ENCODE measurements at places on chromosomes 3 and 15.

GRCh38 chr3:45664578-45664977 is 24.6 kb upstream of the SACM1L start:
- no peak overlapping the region for H3K27ac ChIP-seq
- no peaks in the 10 kb centered on the region for H3K27me3 ChIP-seq
- peaks cover 39% of the 10 kb centered on the region for H3K4me1 ChIP-seq
- no peaks in the 10 kb centered on the region for H3K36me3 ChIP-seq
- H3K4me3 ChIP-seq: peak overlapping the region; percentile 10

GRCh38 chr3:58356054-58356453 is 23.4 kb downstream of the PXK start:
- H3K4me1 ChIP-seq: no peaks in the 10 kb centered on the region
- no peak overlapping the region for H3K4me3 ChIP-seq
- no peak overlapping the region for H3K27ac ChIP-seq
- H3K27me3 ChIP-seq: no peaks in the 10 kb centered on the region
- no peaks in the 10 kb centered on the region for H3K36me3 ChIP-seq
- no peak for DNase-seq

- no peaks in the 10 kb centered on the region for H3K27me3 ChIP-seq
- no peak for DNase-seq
Measured at GRCh38 chr3:32641356-32641755, 43.6 kb upstream of the CNOT10 start.

DNA sequence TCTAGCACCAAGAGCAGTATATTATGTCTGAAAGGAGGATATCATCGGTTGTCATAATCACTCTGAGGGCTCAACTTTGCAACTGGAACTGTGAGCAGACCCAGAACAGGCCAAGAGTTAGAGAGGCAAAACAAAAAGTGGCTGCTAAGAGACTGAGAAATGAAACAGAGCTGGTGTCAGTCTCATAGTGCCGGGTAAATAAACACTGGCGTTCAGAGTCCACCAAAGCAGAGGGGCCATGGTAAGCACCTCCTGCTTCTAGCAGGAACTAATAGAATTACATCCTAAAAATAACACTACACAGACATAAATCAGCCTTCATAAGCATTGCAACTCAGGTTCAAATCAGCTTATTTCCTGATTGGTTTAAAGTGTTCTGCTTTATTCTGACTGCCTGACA is 10.3 kb upstream of the IL12A start:
- no peak for DNase-seq
- no peaks in the 10 kb centered on the region for H3K27me3 ChIP-seq
- H3K4me1 ChIP-seq: no peaks in the 10 kb centered on the region
- H3K36me3 ChIP-seq: no peaks in the 10 kb centered on the region

- DNase-seq: no peak
- H3K27ac ChIP-seq: no peak overlapping the region
- no peaks in the 10 kb centered on the region for H3K4me1 ChIP-seq
- no peak overlapping the region for H3K4me3 ChIP-seq
- no peaks in the 10 kb centered on the region for H3K27me3 ChIP-seq
- no peaks in the 10 kb centered on the region for H3K36me3 ChIP-seq
Measured at GRCh38 chr15:73518180-73518862, 75.4 kb downstream of the REC114 start.

- no peaks in the 10 kb centered on the region for H3K27me3 ChIP-seq
- H3K4me3 ChIP-seq: no peak overlapping the region
Measured at GRCh38 chr3:154334973-154335420, 10.7 kb upstream of the DHX36 start.

DNA sequence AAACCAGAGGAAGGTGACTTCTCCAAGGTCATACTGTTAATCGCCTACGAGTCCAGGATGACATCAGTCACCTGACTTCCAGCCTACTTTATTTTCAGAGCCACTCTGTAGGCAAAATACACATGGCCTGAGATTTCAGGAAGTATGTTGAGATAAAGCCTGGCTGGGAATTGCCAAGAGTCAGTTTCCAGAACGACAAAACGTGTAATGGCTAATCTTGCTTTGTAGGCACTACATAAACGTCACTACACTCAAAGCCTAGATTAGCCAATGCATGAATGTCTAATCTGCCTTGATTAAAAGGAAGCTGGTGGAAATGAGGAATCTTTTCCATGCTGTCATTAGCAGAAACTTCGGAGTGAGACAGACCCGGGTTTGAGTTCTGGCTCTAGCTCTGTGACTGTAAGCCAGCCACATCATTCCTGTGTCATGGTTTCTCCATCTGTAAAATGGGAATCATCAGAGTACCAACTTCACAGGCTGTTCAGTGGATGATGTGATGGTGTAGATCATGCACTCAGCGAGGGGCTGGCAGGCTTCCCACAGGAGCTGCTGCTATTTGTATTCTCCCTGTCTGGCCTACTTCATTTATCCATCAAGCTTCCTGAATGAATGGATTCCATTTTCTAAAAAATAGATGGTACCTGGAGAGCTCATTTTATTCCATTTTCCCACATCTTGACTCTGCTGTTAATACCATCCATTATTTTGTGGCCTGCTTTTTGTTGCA is 241.9 kb downstream of the XXYLT1 start:
- H3K27ac ChIP-seq: no peak overlapping the region
- H3K4me3 ChIP-seq: no peak overlapping the region
- H3K4me1 ChIP-seq: no peaks in the 10 kb centered on the region

- no peaks in the 10 kb centered on the region for H3K27me3 ChIP-seq
- no peak overlapping the region for H3K27ac ChIP-seq
- no peak overlapping the region for H3K4me3 ChIP-seq
- H3K4me1 ChIP-seq: no peaks in the 10 kb centered on the region
- DNase-seq: no peak
Measured at GRCh38 chr3:78178740-78179363, 1139.0 kb downstream of the ROBO2 start.

- no peaks in the 10 kb centered on the region for H3K4me1 ChIP-seq
- H3K36me3 ChIP-seq: peaks cover 95% of the 10 kb centered on the region
- no peaks in the 10 kb centered on the region for H3K27me3 ChIP-seq
- no peak overlapping the region for H3K4me3 ChIP-seq
Measured at GRCh38 chr15:92941668-92942067, 41.5 kb downstream of the CHD2 start.

Measured in ascending aorta (tissue), 2 donors.